Fibroblast of the conjunctiva (primary cell): ENCODE measurements at places on chromosomes 16 and 17.

DNA sequence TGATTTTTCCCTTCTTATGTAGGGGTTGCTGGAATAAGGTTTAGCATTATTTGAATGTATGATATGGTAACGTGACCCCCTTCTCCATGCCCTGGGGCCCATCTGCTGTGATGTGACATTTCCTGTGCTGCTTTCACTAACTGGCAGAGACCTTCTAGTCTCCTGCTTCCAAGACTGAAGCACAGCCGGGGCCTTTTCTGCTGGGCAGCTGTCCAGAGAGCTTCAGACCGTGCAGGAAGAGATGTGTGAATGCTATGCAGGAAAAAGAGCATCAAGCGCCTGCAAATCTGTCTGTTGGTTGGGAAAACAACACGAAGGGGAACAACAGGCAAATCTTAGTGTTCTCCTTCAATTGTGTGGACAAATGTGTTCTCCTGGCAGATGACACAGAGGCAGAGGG is 128.5 kb downstream of the SPACA3 start:
- no peak for DNase-seq

DNA sequence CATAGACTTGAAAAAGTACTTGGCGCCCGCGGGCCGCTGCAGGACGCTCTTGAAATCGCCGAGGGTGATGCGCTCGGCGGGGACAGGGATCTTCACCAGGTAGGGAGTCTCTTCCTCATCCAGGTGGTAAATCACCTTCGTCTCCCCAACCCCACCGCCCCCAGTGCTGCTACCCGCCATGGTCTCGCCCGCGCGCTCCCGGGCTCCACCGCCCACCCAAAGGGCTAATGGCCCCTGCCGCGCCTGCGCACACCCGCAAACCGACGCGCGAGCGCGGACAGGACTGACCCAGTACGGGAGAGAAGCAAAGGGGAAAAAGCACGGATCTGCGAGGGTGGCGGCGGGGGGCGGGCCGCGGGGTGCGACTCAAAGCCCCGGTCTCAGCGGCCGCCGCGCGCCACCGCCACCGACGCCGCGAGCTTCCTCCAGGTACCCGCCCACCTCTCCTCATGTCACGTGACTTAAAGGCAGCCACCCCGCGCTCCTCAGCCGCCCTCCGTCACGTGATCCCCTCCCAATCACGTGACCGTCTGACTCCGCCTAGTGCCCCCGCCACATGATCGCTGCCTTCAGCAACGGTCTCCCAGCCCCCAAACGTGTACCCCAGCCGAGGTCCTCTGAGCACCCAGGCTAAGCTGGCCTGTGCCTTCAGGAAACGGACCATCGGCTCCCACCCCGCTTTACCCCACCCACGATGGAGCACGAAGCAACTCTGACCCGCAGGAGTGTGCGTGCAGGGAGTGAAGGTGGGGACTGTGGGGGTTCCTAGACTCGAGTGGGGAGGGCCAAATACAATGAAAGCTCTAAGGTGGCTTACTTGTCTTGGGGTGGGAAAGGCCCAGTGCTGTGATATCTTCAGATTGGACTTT is at the start of gene DVL2:
TSS of gene DVL2 (minus strand) at position 435 of the 869 bp plus-strand sequence. CDS start at position 180, 255 bp downstream.
- DNase-seq: peak; percentile 91

DNA sequence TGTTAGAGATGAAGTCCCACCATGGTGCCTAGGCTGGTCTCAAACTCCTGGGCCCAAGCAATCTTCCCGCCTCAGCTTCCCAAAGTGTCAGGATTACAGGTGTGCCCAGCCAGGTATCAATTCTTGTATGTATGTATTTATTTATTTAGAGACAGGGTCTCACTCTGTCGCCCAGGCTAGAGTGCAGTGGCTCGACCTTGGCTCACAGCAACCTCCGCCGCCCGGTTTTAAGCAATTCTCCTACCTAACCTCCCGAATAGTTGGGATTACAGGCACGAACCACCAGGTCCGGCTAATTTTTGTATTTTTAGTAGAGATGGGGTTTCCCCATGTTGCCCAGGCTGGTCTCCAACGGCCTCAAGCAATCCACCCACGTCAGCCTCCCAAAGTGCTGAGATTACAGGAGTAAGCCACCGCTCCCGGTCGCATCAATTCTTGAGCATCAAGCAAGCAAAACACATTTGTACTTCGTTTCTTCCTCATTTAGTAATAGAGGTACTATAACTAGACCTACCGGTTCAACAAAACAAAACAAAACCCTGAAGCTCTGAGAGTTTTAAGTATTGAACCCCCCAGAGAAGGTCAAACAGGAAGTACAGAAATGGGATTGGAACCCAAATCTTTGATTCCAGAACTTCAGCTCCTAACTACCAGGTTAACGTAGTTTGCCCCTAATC is 1.0 kb upstream of the ZNF500 start:
- DNase-seq: no peak

GRCh38 chr16:75320435-75320834 is 69.0 kb upstream of the BCAR1 start:
- no peak for DNase-seq

GRCh38 chr17:79991924-79992648 is 43.6 kb downstream of the TBC1D16 start:
- DNase-seq: no peak

GRCh38 chr16:82695806-82696205 is 69.0 kb downstream of the CDH13 start:
- DNase-seq: no peak

GRCh38 chr17:8287651-8288335 is 677 bp upstream of the RANGRF start:
- DNase-seq: no peak

- DNase-seq: no peak
Observed at GRCh38 chr16:86157616-86158247, 258.8 kb downstream of the IRF8 start.
